HepG2 (cell line): ENCODE measurements at places on chromosomes 7 and 10. TPM values are rescaled to one million over a fixed set of nuclear protein-coding genes. Genes with fewer than 3 reads are reported as not detected.

Gene GOLGA7B
- not detected in 2 replicates for polyA plus RNA-seq

Gene FAM24A
- not detected in 2 replicates for polyA plus RNA-seq

Gene CCDC172
- not detected in 2 replicates for polyA plus RNA-seq

Gene DYNC1I1
- not detected in 2 replicates for polyA plus RNA-seq

Gene PILRA
- 0.97 and 1.3 TPM in 2 replicates for polyA plus RNA-seq

Gene KRIT1
- 23.4 and 37.7 TPM in 2 replicates for polyA plus RNA-seq

Gene CALML3
- polyA plus RNA-seq, result not detected in 2 replicates

Gene LDB3
- polyA plus RNA-seq, result not detected in 2 replicates

Gene OR13A1
- not detected in 2 replicates for polyA plus RNA-seq

Gene PRPS1L1
- not detected in 2 replicates for polyA plus RNA-seq

Gene HSPA12A
- 6.2 and 6.4 TPM in 2 replicates for polyA plus RNA-seq

Gene CALHM1
- polyA plus RNA-seq, result not detected in 2 replicates

Gene SLC29A4
- polyA plus RNA-seq, result 29.7 and 53.0 TPM in 2 replicates

Gene GHRHR
- not detected in 2 replicates for polyA plus RNA-seq

Gene PAPOLB
- not detected in 2 replicates for polyA plus RNA-seq

Gene CLRN3
- not detected in 2 replicates for polyA plus RNA-seq

Gene AKR1C1
- polyA plus RNA-seq, result 885 and 948 TPM in 2 replicates

Gene CASTOR2
- polyA plus RNA-seq, result 7.0 and 7.5 TPM in 2 replicates

Gene PLPP4
- polyA plus RNA-seq, result not detected in 2 replicates

Gene CCL24
- polyA plus RNA-seq, result not detected in 2 replicates

Gene PIP
- not detected in 2 replicates for polyA plus RNA-seq

Gene HOXA1
- polyA plus RNA-seq, result 0.18 and 0.31 TPM in 2 replicates

Gene ADRB1
- not detected in 2 replicates for polyA plus RNA-seq

Gene FEZF1
- polyA plus RNA-seq, result not detected in 2 replicates

Gene HMX2
- polyA plus RNA-seq, result not detected in 2 replicates

Gene SLC26A3
- 0.30 and 0.71 TPM in 2 replicates for polyA plus RNA-seq

Gene NAT16
- 0.04 TPM in 1 of 2 replicates, not detected in the other for polyA plus RNA-seq

Gene PSD
- 0.58 and 0.59 TPM in 2 replicates for polyA plus RNA-seq

Gene PON1
- 0.57 and 0.63 TPM in 2 replicates for polyA plus RNA-seq

Gene LRIT1
- not detected in 2 replicates for polyA plus RNA-seq

Gene SAMD9L
- not detected in 2 replicates for polyA plus RNA-seq

Gene ANXA8L1
- polyA plus RNA-seq, result not detected in 2 replicates
